IMR-90 (cell line): ENCODE measurements at places on chromosomes 3 and 15.
A peak's percentile ranks its signal among the peaks of the same experiment; 100 is the strongest.

DNA sequence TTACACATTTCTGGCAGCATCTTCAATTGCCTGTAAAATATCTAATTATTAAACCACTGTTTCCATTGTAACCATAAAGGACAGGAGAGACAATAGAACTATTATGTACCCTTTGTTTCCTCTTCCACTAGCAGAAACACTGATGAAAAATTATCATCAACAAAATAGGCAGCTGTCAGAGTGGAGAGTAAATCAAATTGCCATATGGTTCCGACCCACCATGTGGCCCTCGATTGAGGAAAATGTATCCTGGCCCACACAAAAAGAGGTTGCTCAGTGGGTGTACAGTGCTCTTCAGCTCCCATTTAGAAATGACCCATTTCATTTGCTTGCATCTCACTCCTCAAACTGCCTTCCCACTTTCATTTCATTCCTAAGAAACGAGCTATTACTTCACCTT, 570.6 kb upstream of the UBE2E2 start:
- DNase-seq, result no peak

DNA sequence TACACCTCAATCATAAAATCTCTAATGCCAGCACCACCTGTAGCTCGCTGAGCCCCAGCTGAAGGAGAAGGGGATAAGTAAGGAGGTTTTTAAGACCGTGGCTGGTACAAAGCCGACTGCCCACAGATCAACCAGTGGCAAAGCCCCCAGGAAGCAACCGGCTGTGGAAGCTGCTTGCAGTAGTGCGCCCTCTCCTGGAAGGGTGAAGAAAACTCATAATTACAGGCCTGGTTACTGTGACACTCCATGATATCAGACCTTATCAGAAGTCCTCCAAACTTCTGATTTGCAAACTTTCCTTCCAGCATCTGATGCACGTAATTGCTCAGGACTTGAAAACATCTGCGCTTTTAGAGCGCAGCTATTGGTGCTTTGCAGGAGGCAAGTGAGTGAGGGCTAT, 63.1 kb upstream of the MCTP2 start:
- no peak for DNase-seq

- DNase-seq, result peak; percentile 78
Observed at GRCh38 chr15:34808016-34808415, 12.7 kb upstream of the ACTC1 start.

- peak; percentile 75 for DNase-seq
Observed at GRCh38 chr3:52195823-52196331, 2.1 kb upstream of the ALAS1 start.

DNA sequence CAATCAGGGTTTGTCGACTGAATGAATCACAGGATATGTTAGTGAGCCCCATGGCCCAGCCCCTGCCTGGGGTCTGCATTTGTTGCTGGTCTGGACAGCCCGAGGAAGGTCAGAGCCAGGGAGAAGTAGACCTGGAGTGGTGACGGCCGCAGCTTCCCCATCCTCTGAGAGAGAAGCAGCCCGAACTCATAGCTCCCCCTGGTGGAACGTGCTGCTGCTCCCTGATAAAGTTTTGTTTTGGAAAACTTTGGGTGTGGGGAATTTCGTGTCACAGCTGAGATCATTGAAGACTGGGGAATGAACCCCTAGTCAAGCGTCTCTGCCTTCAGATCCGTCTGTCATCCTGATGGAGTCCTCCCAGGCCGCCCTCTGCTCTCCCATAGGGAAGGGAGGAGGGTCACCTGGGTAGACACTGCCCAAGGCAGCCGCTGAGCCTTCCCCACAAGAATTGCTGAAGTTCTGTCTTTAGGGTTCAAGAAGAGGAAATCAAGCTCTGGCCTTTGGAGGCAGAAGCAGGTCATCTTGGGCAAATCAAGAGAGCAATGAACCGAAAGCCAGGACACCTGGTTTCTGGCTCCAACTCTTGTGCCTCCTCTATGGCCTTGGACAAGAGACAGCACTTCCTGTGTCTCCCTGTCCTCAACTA, 60.5 kb downstream of the GLDN start:
- peak; percentile 26 for DNase-seq

DNA sequence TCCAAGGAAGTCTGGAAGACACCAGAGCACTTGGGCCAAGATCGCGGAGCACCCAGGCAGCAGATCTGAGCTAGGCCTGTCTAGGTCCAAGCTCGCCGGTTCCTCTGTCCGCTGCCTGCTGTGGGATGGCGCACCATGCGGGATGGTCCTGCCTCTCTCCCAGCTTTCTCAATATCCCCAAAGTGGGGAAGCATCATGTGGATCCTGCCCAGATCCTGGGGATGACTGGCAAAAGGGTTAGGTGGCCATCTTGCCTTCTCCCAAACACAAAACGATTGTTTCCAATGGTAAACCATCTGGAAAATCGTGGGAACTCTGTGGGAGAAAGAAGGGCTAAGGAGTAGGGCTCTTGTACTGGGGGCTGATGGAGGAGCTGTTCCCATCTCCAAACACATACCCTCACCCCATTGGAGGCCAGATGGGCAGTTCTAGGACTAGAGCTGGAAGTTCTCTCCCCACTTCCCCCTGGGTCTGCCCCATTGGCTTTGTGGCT, 8.9 kb downstream of the PRKCD start:
- no peak for DNase-seq

DNA sequence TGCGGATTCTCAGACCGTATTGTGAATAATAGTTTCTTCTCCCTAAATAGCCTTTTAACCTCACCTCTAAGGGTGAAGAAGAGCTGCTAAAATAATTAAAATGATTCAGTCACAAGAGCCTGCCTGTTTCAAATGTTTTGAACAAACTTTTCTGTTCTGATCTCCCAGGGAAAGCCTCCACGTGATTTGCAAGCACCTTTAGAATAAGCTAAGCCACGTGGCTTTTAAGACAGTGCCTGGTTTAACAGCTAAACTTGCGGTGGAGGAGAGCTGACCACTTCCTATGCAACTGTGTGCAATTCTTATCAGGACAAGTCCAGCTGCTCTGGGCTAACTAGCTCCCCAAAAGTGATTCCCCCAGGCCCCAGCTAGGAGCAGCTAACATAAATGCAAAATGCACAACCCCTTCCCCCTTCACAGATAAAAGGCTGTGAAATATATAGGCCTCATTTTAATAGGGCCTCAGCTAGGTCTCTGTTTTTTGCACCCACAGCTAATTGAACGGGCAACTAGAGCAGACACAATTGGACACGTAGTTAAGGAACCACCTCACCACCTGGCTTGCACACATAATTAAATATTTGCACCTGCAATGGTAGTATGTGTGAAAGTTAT, 401.2 kb upstream of the NR2F2 start:
- DNase-seq, result peak; percentile 38

DNA sequence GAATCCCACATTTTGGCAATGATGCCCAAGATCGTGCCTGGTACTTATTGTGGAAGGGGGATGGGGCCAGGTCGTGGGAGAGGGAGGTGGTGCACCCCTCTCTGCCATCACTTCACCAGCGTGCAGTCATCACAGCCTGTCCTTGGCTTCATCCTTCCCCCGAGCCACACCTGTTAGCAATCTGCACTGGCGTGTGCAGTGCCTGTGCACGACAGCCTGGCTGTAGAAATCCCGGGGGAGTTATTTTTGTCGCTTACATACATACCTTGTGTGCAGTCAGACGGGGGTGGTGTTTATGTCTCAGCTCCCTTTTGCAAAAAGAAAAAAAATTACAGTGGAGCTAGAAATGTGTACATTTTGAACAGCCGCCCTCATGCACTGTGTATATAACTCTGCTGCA, 216.0 kb downstream of the TLE3 start:
- DNase-seq, result no peak

- peak; percentile 11 for DNase-seq
Observed at GRCh38 chr3:182843478-182843877, 50.2 kb downstream of the ATP11B start.

DNA sequence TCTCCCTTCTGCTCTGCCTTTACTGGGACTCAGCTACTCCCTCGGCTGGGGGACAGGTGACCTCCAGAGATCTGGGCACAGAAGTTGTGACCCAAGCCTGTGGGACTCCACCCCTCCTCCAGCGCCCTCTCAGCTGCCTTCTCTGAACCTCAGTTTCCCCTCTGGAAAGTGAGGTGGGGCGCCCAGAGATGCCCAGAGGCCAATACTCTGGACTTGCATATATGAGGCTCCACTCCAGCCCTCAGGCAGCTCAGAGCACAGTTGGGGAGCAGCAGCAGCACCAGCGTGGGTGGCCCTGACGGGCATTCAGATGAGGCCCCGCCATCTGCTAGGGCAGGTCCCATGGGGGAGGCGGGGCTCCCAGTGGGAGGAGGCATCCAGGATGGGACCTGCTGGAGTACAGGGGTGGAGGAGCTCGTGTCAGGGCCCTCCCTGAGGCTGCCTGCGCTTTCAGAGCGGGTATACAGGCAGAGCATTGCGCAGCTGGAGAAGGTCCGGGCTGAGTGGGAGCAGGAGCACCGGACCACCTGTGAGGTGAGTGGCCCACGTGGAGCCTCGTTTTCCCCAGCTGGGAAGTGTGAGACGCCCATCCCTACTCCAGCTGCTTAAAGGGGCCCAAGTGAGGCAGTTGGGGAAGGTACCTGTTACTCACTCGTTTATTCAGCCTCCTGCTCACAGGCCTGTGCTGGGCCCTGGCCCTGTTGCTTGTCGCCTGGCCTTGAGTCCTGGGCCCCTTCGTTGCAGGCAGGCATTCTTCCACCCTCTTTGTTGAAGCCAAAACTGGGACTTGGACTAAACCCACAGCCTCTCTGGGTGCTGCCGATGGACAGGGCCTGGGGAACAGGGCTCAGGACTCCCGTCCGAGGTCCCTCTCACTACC, 35.4 kb downstream of the PSTPIP1 start:
- no peak for DNase-seq

DNA sequence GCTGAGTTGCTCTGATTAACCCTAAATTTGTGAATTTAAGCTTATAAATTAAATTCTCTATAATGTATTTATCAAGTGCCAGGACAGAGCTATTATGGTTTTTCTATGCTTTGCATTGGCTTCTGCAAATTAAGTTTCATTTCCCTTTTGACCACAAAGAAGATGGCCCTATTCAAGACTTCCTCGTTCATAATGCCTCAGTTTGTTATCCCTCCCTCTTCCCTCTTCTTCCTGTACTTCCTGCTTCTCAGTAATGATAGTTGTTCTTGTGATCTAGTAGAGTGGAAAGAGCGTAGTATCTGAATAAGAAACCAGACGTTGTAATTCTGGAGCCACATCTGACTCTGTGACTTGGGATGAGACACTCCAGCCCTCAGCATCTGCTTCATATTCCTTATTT, 118.7 kb downstream of the CACNA1D start:
- no peak for DNase-seq

- no peak for DNase-seq
Observed at GRCh38 chr3:177108648-177109047, 88.6 kb downstream of the TBL1XR1 start.

- no peak for DNase-seq
Observed at GRCh38 chr3:189304465-189305351, 132.9 kb downstream of the TPRG1 start.

GRCh38 chr3:152550284-152550683, 281.6 kb downstream of the MBNL1 start:
- DNase-seq, result no peak
